ENCODE measurements at places on chromosomes 2 and 18.
A peak's percentile ranks its signal among the peaks of the same experiment; 100 is the strongest.

DNA sequence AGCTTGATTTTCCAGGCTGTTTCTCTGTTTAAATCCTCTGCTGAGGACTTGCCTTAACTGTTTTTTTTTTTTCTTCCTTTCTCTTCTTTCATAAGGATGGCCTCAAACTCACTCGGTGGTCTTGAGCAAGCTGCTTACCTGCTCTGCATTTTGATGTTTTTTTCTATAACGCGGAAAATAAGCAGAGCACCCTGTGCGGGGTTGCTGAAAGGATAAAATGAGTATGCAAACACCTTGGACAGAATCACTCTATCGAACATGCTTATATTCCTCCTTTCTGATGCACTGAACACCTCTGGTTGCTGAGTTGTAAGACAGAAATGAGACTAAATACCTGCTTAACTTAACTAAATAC is 41.1 kb upstream of the DSC1 start:
- DNase-seq = no peak

DNA sequence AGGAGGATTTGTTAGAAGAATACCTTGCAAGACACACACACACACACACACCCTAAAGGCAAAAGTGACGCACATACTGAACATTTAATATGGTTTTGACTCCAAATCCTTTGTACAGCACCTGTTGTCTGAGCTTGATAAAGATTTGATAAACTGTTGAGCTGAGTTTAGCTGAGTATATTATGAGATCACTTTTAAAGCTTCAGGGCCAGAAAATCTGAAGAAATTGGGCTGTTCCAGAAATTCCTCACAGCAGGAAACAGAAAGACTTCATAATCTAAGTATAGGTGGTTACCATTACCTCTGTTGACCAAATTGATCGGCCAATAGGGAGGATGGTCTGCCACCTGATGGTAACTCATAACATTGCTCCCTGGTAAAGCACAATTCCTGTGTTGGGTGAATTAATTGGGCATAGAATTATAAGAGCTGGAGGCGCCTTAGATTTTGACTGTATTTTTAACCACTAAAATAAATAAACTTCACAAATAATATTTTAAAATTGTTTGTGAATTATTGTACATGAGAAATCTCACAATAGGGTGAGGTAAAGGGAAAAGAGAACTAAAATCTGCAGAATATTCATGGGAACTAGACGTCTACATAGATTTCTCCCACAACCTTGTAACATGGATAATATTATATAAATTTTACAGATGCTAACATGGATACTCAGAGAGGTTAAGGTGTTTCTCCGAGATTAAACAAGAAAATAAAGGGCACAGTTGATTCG is 21.8 kb upstream of the RPIA start:
- no peak for DNase-seq

DNA sequence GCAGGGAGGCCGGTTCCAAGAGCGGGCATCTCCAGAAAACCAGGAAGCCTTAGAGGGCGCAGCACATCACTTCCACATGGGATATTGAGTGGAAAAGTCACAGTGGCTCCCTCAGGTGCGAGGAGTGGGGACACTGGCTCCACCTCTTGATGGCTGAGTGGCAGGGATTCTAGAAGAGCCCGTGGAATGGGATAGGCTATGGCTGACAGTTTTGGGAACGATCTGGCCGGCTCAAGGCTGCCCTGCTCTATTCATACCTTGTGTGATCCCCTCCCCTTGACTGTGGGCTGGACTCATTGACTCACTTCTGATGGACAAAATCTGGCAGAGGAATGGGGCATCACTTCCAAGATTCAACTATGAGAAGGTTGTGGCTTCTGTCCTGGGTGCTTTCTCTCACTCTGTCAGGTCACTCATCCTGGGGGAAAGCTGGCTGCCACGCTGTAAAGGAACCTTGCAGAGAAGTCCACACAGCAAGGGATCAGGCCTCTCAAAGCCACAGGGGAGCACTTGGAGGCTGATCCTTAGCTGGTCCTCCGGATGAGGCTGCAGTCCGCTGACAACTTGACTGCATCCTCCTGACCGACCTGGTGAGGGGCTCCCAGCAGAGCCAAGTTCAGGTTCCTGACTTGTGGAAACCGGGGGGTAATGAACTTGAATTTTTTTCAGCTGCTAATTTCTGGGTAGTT is 46.7 kb upstream of the HS6ST1 start:
- DNase-seq = no peak

DNA sequence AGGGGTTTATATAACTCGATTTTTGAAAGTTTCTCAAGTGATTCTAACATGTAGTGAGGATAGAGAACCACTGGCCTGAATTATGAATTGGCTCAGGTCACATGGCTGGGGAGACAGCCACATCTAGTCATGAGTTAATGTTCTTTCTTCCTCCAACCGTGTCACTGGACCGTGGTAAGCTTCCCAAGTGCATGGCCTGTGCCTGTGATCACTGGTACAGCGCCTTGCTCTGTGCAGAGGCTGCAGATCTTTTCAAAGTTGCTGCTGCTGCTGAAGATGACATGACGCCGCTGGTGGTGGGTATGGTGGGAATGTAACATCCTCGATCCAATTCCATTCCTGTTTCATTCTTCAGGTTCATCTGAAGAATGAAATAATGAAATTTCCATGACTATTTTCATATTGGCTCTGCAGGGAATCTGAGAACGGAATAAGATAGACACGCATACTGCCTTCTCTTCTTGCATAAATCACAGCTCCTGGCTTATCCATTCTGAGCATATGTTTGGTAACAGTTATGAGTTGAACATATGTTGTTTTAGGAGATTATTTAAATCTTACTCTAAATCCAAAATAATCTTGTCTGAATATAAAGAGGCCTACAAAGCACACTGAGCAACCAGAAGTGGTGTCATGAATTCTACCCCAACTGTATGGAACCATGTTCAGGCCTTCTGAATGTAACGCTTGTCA is 100.5 kb upstream of the THSD7B start:
- DNase-seq = no peak

- DNase-seq = no peak
Observed at GRCh38 chr18:9221040-9221439, 84.5 kb downstream of the ANKRD12 start.

DNA sequence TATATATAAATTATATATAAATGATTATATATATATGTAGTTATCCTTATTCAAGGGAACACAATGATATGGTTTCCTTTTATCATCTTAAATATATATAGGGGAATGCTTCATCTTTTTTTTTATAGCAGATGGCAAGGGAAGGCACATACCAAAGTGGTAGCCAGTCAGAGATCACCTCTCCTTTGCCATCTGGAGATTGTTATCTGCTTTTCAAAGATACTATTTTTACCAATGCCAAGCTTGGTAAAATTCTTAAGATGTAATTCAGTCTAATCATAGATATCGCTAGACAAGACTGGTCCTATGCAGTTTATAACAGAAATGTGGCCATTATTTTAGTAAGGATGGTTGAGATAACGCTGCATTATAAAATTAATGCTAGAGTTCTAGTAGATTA is 64.7 kb upstream of the DSEL start:
- no peak for DNase-seq

- DNase-seq = no peak
Observed at GRCh38 chr2:30566631-30567030, 119.6 kb downstream of the LCLAT1 start.

DNA sequence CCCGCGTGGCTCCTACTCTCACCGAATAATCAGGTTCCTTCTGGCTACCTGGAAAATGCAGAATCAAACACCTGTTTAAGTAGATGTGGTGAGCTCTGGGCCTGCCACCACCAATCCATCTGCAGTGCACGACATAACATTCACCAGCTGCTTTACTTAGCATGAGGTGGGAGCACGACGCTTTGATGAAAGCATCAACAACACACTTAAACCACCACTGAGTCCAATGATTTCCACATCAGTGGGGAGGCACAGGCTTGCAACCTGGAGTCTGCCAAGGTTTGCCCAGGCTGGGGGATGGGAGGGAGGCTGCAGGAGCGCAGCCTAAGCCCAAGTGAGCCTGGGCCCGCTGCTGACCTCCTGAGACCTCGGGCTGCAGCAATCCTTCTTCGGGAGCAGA is 415.5 kb downstream of the MEIS1 start:
- no peak for DNase-seq

GRCh38 chr2:84713441-84713840 is 167.4 kb downstream of the TRABD2A start:
- DNase-seq = no peak

- DNase-seq = no peak
Observed at GRCh38 chr2:68739595-68740399, 5.2 kb downstream of the ARHGAP25 start.

DNA sequence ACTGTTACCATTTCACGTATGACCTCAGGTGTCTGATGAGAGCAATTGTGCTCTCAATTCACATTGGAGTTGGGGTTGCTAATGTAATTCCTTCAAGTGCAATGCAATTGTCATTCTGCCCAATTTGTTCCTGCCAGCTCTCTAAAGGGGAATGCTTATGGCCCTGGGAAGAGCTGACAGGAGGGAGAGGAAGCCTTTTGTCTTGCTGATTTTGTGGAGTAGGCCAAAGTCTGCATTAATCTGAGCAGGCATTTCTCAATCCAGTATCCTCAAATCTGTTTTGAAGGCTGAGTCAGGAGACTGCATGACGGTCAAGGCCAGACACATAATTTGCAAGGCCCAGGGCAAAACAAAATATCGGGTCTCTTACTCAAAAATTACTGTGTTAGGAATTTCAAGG is 326.4 kb upstream of the SPHKAP start:
- DNase-seq = no peak

DNA sequence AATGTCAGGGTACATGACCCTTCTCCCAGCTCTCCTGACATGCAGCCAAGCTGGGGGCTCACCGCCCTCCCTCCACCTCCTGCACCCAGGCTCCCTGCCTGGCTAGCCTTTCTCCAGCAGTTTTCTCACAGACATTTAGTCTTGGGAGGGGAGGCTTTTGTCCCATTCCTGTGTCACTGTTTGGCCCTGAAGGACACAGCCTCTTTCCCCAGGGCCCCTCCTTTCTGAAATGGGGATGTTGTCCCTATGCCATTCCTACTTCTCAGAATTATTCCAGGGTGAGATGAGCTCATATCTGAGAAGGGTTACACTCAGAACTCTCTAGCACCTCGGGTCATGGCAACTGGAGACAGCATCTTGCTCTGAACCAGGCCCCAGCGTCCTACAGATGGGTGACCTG is 47.3 kb upstream of the MRPL33 start:
- no peak for DNase-seq

- no peak for DNase-seq
Observed at GRCh38 chr18:79879566-79879965, 71.9 kb downstream of the SLC66A2 start.

DNA sequence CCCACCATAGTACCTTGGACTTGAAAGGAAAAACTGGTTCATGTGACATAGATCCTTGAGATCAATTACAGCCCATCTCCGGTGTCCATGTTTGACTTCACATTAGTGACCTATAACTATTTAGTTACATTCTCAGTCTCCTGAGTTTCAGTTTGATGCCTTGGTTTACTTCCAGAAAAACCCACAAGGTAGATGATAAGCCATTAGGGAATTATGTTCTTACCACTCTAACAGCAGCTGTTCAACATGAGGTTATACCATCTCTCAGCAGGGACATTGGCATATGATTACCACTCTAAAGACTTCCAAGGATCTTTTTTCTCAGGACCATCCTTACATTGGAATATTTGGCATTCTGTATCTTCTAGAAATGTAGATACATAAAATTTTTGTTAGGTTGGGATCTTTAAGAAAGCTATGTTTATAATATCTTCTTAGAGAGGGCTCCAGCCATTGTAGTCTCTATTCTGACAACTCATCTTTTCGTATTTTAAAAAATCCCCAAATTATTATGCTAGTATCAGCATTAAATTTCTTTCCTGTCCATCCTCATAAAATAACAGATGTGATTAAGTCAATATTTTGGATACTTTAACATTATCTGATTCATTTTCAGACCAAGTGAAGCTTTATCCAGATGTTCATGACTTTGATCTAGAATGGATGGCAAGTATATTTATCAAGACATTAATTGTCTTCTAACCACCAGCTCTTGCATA is 258.9 kb downstream of the RDH14 start:
- DNase-seq = no peak

GRCh38 chr18:77054606-77055428 is 77.8 kb downstream of the MBP start:
- DNase-seq = peak; percentile 56

DNA sequence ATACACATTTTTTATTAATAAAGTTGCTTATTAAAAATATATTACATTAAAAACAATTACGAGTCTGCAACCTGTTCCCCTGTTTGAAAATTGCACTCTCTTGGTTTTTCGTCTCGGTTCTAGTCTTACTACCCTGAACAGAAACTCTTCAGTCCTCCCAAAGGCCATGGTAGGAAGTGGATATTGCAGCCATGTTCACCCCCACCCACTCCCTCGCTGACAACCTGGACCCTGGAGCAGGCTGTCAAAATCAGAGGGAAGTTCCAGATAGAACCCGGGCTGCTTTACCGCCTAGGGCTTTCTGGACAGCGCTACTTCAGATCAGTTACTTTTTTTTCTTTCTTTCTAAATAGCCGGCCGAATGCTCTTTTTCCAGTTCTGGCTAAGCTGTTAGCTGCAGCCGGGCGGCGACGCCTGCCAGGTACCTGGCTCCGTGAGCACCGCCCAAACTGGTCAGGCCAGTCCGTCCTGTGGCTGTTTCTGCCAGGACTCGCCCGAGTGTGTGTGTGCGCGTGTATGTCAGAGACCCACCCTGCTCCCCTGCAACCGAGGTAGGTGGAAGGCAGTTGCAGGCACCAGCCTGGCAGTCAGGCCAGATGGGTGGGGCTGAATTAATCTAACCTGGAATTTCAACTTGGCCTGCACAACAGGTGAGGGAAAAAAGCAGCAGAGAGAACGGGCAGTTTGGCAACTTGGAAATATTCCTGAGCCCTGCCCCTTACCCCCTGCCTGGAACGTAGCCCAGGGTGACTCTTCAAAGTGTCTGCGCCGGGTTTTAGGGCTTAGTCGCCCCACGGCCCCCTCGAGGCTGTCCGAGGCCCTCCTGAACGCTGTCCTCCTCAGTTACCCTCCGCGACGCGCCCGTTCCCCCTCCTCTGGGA is 1.1 kb upstream of the TET3 start:
- no peak for DNase-seq

GRCh38 chr2:28432362-28432761 is 39.7 kb downstream of the FOSL2 start:
- no peak for DNase-seq

Measured in esophagus squamous epithelium (tissue), 5 donors.